CD14-positive monocyte (primary cell): ENCODE measurements at places on chromosomes 2 and 18. TPM values are rescaled to one million over a fixed set of nuclear protein-coding genes. Genes with fewer than 3 reads are reported as not detected.
A peak's percentile ranks its signal among the peaks of the same experiment; 100 is the strongest.

DNA sequence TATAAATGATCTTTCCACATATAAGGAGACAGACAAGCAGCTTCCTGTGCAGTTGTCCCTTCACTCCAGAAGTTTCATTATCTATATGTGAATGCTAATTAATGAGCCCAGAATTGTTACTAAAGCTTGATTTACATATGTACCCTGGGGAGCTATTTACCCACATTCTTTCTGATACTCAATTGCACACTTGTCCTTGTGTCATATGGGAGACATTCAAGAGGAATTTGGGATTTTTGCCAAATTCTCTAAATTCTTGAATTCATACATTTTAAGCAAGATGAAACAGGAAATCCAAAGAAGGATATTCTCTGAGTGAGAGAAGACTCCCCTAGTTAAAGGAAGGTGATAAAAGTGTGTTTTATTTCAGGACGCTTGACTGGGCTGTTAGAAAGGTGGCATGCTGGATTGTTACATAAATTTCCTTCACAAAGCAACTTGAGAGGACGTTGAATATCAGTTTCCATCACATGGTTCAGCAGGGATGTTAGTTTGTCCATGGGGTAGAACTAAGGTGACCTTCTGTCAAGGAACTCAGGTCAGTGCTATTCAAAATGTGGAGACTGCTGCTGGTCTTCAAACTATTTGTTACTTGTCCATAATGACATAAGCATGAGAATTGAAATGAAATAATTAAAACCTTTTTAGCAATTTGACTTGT, 368.2 kb downstream of the IRS1 start:
- DNase-seq, result no peak
- peaks cover 4% of the 10 kb centered on the region for H3K27me3 ChIP-seq

DNA sequence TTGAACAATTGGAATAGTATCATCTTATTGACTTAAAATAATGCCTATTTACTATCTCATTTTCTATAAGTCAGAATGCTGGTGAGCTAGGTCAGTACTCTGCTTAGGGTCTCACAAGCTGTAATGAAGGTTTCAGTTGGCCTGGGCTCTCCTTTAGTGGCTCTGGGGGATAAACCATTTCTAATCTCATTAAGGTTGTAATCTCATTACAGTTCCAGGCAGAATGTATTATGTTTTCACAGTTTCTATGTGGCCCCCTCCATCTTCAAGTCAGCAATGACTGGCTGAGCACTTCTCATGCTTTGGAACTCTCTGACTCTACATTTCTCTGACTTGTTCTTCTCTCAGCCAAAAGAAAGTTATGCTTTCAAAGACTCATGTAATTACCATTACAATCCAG, 163.1 kb downstream of the CCDC178 start:
- H3K27ac ChIP-seq, result no peak overlapping the region
- no peak overlapping the region for H3K4me3 ChIP-seq
- H3K27me3 ChIP-seq, result no peaks in the 10 kb centered on the region
- DNase-seq, result no peak
- H3K4me1 ChIP-seq, result no peaks in the 10 kb centered on the region
- no peaks in the 10 kb centered on the region for H3K36me3 ChIP-seq

DNA sequence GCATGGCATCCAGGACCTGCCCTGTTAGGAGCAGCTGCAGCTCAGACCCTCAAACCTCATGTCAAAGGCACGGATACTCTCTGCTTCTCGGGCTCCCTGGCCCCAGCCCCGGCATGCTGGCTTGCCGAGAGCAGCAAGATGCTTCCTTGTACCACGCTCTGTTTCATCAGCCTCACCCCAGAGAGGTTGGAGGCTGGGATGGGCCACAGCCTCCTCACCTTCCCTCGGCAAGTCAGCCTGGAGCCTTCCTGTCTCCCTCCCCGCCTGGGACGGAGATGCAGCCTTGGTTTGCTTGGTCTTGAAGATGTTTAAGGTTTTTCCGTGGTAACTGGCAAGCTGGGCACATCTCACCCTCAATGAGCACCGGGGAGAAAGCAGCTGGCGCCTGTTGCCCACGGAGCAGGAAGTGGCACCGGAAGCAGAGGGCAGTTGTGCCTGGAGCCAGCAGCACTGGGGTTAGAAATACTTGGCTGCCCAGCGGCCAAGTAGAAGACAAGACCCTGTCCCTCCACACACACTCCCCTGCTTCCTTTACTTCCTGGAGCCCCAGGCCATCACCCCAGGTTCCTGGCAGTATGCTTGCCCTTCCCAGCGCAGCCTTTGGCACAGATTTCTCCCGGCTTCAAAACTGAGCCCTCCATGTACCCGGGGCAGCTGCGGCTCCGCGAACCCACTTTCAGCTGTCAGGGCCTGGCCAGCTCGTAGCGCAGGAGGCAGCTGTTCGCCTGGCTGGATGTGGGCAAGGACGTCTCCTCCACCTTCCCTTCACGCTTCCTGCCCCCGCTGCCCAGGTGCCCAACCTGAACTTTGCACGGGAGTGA, 17.4 kb downstream of the FBLN7 start:
- H3K27ac ChIP-seq, result no peak overlapping the region
- no peak overlapping the region for H3K4me3 ChIP-seq
- DNase-seq, result no peak
- no peaks in the 10 kb centered on the region for H3K27me3 ChIP-seq

GRCh38 chr18:21300035-21300907, 58.2 kb downstream of the GREB1L start:
- no peak for DNase-seq
- H3K27me3 ChIP-seq, result no peaks in the 10 kb centered on the region
- no peaks in the 10 kb centered on the region for H3K4me1 ChIP-seq
- H3K4me3 ChIP-seq, result no peak overlapping the region

DNA sequence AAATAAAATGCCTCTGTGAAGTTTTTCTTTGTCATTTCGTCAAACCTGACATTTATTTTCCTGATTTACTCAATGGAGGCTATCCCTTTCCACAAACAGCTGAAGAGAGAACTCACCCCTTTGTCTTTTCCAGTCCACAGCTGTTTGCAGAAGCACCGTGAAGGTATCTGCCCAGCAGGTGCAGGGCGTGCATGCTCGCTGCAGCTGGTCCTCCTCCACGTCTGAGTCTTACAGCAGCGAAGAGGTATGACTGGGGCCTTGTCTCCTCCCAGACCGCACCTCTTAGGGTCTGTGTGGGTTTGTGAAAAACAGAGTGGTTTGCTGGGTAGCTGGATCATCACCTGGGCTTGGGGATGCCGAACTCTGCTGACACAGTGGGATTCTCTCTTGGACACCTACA, 9.7 kb downstream of the SPP2 start:
- no peaks in the 10 kb centered on the region for H3K4me1 ChIP-seq
- no peak overlapping the region for H3K27ac ChIP-seq
- no peaks in the 10 kb centered on the region for H3K36me3 ChIP-seq

DNA sequence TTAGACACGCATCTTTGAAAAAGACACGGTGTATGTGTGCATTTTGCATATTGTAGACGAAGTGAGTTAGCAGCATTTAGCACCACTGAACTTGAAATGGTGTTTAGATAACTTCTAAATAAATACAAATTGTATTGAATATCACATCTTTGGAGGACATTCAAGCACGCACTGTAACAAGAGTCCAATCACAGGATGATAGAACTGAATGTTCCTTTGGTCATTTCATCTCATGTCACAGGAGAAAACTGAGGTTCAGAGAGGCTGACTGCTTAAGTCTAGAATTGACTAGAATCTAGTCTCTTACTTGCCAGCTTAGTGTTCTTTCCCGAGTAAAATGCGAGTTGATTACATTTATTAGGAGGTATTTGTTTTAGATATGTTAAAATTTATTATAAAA, 119.2 kb upstream of the CCDC195 start:
- peaks cover 86% of the 10 kb centered on the region for H3K36me3 ChIP-seq
- H3K27ac ChIP-seq, result no peak overlapping the region
- no peak overlapping the region for H3K4me3 ChIP-seq
- H3K27me3 ChIP-seq, result no peaks in the 10 kb centered on the region
- no peak for DNase-seq

- no peak for DNase-seq
- H3K4me3 ChIP-seq, result no peak overlapping the region
- no peaks in the 10 kb centered on the region for H3K4me1 ChIP-seq
- H3K27me3 ChIP-seq, result no peaks in the 10 kb centered on the region
- no peaks in the 10 kb centered on the region for H3K36me3 ChIP-seq
These were observed 343.1 kb upstream of the MEX3C start for GRCh38 chr18:51540562-51540961.

- H3K27ac ChIP-seq, result no peak overlapping the region
- peaks cover 8% of the 10 kb centered on the region for H3K36me3 ChIP-seq
- peak overlapping the region; percentile 46 for H3K4me3 ChIP-seq
These were observed 115.8 kb upstream of the NOSTRIN start for GRCh38 chr2:168686452-168687191.

DNA sequence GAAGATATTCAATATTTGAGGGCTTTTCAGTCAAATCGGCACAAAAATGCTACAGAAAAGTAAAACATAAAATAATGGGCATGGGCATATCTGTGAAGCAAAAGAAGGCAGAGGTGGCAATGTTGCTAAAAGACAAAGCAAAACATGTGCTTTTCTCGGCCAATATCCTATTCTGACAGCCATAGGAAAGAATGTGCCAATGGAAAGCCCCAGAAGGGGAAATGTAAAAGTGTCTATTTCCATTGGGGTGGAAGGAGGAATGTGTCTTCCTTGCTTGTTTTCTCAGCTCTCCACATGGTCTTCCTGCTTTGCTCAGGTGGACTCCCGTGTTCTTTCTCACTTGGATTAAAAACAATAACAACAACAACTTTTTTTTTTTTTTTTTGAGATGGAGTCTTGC, 13.7 kb upstream of the PER2 start:
- no peaks in the 10 kb centered on the region for H3K27me3 ChIP-seq
- no peaks in the 10 kb centered on the region for H3K36me3 ChIP-seq
- no peak for DNase-seq
- H3K4me3 ChIP-seq, result no peak overlapping the region
- no peaks in the 10 kb centered on the region for H3K4me1 ChIP-seq

DNA sequence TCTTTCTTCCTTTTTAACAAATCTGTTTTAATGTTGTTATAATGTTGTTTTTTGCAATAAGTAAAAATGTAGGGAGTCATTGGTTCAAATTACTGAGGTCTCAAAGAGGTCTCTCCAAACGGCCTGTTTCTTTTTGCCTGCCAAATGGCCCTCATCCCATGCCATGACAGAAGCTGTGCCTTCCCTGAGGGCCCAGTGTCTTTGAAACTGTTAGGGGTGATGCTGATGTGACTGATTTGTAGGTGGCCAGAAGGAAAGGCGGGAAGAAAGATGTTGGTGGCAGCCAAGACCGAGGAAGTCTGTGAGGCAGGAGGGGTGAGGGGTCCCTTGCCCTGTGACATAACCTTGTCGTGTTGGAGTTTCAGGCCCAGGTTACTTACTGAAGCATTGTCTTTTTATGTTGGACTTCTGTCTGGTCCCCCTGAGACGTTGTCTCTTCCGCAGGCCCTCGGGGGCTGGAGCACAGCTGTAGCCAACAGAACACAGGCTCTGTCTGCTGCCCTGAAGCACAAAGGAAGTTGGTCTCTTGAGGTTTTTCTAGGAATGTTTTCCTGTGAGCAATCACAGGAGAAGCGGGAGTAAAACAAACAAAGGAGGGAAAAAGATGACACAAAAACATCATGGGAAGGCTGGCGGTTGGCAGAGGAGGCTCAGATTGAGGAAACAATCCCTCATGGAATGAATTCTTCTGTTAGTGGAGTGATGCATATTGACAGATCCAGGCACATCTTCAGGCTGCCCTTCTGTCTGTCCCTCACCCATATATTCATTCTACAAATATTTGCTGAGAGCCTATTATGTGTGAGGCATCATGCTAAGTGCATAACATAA, 4.9 kb upstream of the ST3GAL5 start:
- no peak for DNase-seq
- H3K27ac ChIP-seq, result no peak overlapping the region
- no peak overlapping the region for H3K4me3 ChIP-seq
- peaks cover 31% of the 10 kb centered on the region for H3K4me1 ChIP-seq
- H3K36me3 ChIP-seq, result no peaks in the 10 kb centered on the region

DNA sequence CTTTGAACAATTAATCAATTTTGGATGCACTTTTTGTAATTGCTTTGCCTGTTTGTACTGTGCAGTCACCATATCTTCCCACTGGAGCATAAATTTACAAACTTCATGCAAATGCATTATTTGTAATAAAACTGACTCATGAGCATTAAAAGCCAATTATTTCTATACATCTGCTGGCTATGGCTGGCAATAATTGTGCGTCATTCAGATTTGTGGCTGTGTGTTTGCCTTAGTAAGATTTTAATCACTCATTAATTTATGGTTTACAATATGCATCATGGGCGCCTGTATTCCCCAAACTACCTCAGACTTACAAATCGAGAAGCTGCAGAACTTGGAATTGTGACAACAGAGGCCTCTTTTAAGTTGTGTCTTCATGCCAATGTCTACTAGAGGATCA, 132.4 kb upstream of the TRIB2 start:
- H3K27me3 ChIP-seq, result no peaks in the 10 kb centered on the region
- H3K4me3 ChIP-seq, result no peak overlapping the region
- no peak overlapping the region for H3K27ac ChIP-seq
- no peaks in the 10 kb centered on the region for H3K36me3 ChIP-seq

GRCh38 chr18:6313415-6313814, 101.3 kb downstream of the L3MBTL4 start:
- H3K27me3 ChIP-seq, result no peaks in the 10 kb centered on the region
- no peak overlapping the region for H3K4me3 ChIP-seq

GRCh38 chr2:130917006-130917688, 80.4 kb downstream of the ARHGEF4 start:
- H3K27ac ChIP-seq, result no peak overlapping the region
- no peaks in the 10 kb centered on the region for H3K27me3 ChIP-seq
- no peak overlapping the region for H3K4me3 ChIP-seq
- H3K36me3 ChIP-seq, result no peaks in the 10 kb centered on the region
- no peaks in the 10 kb centered on the region for H3K4me1 ChIP-seq

GRCh38 chr2:144683107-144683753, 163.3 kb upstream of the ZEB2 start:
- H3K36me3 ChIP-seq, result no peaks in the 10 kb centered on the region
- peak overlapping the region; percentile 58 for H3K27ac ChIP-seq
- H3K4me3 ChIP-seq, result no peak overlapping the region
- DNase-seq, result peak; percentile 73

- no peak overlapping the region for H3K27ac ChIP-seq
- no peaks in the 10 kb centered on the region for H3K27me3 ChIP-seq
- H3K4me3 ChIP-seq, result no peak overlapping the region
These were observed 3.5 kb upstream of the ASXL2 start for GRCh38 chr2:25881764-25882163.

GRCh38 chr2:236769981-236770671, 200.5 kb downstream of the ACKR3 start:
- peak; percentile 5 for DNase-seq
- H3K4me3 ChIP-seq, result no peak overlapping the region
- H3K27ac ChIP-seq, result no peak overlapping the region

GRCh38 chr2:45840481-45840880, 189.0 kb downstream of the PRKCE start:
- H3K27ac ChIP-seq, result no peak overlapping the region
- peaks cover 1% of the 10 kb centered on the region for H3K36me3 ChIP-seq
- no peaks in the 10 kb centered on the region for H3K27me3 ChIP-seq
- no peak overlapping the region for H3K4me3 ChIP-seq

The TSGA10 gene
- 0.56 and 0.79 TPM in 2 replicates for polyA plus RNA-seq

The IL1B gene
- 65.1 TPM for polyA plus RNA-seq

The CDK15 gene
- polyA plus RNA-seq, result not detected

The GPR45 gene
- polyA plus RNA-seq, result not detected

The TOGARAM2 gene
- polyA plus RNA-seq, result 0.23 TPM

The UGT1A8 gene
- not detected in 2 replicates for polyA plus RNA-seq

The CCDC88A gene
- 20.2 and 57.1 TPM in 2 replicates for polyA plus RNA-seq

The PROKR1 gene
- not detected for polyA plus RNA-seq

The NFATC1 gene
- polyA plus RNA-seq, result 7.8 TPM

The SANBR gene
- polyA plus RNA-seq, result 3.5 TPM

The RND3 gene
- not detected for polyA plus RNA-seq
